Esophagus muscularis mucosa (tissue), 4 donors: ENCODE measurements at places on chromosomes 4 and X.

GRCh38 chr4:184748251-184748652 lies 14.4 kb upstream of the CENPU start:
- peaks cover 19% of the 10 kb centered on the region for H3K4me1 ChIP-seq
- H3K36me3 ChIP-seq, result no peaks in the 10 kb centered on the region
- no peaks in the 10 kb centered on the region for H3K27me3 ChIP-seq

GRCh38 chr4:184329659-184330400 lies 112.2 kb upstream of the ENPP6 start:
- H3K27ac ChIP-seq, result no peak overlapping the region
- peaks cover 36% of the 10 kb centered on the region for H3K4me1 ChIP-seq
- no peaks in the 10 kb centered on the region for H3K27me3 ChIP-seq
- no peaks in the 10 kb centered on the region for H3K36me3 ChIP-seq
- no peak for DNase-seq
- no peak overlapping the region for H3K4me3 ChIP-seq

DNA sequence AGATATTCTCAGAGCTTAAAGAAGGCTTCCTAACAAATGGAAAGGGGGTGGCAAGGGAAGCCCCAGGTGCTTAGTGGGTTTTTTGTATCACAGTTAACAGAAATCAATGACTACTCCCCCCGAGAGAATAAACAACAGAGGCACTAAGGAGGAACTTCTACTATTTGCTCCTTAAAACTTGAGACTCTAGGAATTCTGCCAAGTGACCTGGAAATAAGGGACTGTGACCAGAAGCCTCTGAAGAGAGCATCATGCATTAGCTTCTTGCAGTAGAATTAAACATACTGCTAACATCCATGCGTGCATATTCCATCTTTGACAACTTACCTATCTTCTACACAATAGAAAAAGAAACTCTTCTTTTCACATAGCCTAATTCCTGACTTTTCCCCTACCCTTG lies 86.8 kb downstream of the CAMK2D start:
- H3K4me1 ChIP-seq, result peaks cover 39% of the 10 kb centered on the region
- no peak for DNase-seq
- H3K27me3 ChIP-seq, result no peaks in the 10 kb centered on the region
- no peak overlapping the region for H3K27ac ChIP-seq
- H3K36me3 ChIP-seq, result no peaks in the 10 kb centered on the region

- no peak overlapping the region for H3K4me3 ChIP-seq
- H3K36me3 ChIP-seq, result peaks cover 20% of the 10 kb centered on the region
- no peak overlapping the region for H3K27ac ChIP-seq
- DNase-seq, result no peak
Observed at GRCh38 chr4:67685532-67685859, 15.5 kb downstream of the UBA6 start.

- no peak for DNase-seq
- no peak overlapping the region for H3K4me3 ChIP-seq
- H3K27ac ChIP-seq, result no peak overlapping the region
- H3K36me3 ChIP-seq, result no peaks in the 10 kb centered on the region
- peaks cover 40% of the 10 kb centered on the region for H3K4me1 ChIP-seq
Observed at GRCh38 chr4:20351360-20352162, 99.9 kb downstream of the SLIT2 start.
